Stimulated activated CD8-positive, alpha-beta memory T cell treated with anti-CD3 and anti-CD28 coated beads, Interleukin-15, amount 100 ng/mL, for 1 hour (primary cell): ENCODE measurements at places on chromosomes 6 and 20.

- no peak for DNase-seq
Observed at GRCh38 chr6:2900221-2900807, 2.8 kb downstream of the SERPINB9 start.

DNA sequence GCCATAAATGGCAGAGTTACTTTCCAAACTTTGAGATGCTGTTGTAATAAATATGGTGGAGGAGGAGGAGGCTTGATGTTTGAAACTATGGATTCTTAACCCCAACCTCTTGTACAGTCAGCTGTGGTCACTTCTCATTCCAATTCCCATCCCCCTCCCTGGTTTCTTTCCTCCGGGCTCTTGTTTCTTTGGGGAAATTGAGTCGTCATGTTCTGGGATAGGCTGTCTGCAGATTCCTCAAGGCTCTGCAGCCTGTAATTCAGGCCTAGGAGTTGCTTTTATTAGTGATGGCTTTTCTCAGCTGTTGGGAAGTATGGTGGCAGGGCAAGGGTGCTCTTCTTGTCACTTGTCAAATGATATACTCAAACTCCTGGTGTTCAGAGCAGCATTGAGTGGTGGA lies 2.6 kb downstream of the PTK7 start:
- DNase-seq = no peak

GRCh38 chr20:21516180-21516567 lies 2.3 kb upstream of the NKX2-2 start:
- no peak for DNase-seq

DNA sequence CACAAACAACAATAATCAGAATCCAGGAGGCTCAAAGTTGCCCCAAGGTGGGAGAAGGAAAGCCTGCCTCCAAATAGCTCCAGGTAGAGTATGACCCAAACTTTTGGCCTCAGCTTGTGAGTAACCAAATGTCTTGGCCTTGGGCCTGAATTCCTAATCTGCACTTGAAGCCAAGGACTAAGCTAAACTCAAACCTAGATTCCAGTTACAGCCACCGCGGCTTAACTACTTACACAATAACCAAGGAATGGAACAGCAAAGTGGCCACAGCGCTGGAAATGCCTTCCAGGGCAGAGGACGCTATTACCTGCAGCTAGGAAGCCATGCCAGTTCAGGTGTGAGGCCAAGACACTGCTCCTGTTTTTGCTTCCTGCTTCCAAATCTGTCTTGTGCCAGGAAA lies 4.6 kb downstream of the NINL start:
- no peak for DNase-seq

GRCh38 chr6:137467211-137467610 lies 27.0 kb downstream of the OLIG3 start:
- DNase-seq = no peak

DNA sequence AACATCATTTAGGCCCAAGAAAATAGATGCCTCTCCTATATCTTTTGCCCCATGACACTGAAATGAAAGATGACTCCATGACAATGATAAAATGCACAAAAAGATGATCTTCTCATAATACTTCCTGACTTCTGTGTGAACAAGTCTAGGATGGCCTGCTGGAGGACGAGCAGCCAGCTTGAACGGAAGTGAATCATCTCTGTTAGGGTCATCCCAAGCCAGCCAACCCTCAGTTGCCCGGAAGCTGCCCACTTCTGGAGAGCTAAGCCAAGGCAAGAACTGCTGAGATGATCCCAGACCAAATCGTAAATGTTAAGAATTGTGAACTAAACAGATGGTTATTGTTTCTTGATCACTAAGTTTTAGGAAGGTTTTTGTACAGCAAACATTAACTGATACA lies 249.7 kb upstream of the HS3ST5 start:
- no peak for DNase-seq

- DNase-seq = no peak
Observed at GRCh38 chr20:51434580-51435247, 107.8 kb downstream of the NFATC2 start.

DNA sequence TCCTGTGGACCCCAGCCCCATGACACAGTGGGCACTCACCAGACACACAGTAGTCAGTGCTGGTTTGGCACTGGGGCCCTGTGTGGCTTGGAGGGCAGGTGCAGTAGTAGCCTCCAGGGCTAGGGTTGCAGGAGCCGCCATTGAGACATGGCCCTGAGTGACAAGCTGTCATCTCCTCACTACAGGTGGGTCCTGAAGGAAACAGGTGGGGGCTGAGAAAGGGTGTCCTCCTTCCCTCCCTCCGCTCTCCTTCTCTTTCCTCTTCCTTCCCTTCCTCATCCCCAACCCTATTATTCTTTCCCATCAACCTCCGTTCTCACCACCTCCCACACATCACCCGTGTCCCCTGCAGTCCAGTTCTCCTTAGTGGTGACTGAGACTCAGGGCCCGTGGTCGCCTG lies 10.2 kb downstream of the NOTCH4 start:
- DNase-seq = no peak

GRCh38 chr6:22448291-22448711 lies 121.1 kb upstream of the HDGFL1 start:
- DNase-seq = no peak

- no peak for DNase-seq
Observed at GRCh38 chr6:73362869-73363536, 545 bp downstream of the KHDC3L start.

GRCh38 chr6:54285595-54285994 lies 22.6 kb upstream of the TINAG start:
- DNase-seq = no peak

DNA sequence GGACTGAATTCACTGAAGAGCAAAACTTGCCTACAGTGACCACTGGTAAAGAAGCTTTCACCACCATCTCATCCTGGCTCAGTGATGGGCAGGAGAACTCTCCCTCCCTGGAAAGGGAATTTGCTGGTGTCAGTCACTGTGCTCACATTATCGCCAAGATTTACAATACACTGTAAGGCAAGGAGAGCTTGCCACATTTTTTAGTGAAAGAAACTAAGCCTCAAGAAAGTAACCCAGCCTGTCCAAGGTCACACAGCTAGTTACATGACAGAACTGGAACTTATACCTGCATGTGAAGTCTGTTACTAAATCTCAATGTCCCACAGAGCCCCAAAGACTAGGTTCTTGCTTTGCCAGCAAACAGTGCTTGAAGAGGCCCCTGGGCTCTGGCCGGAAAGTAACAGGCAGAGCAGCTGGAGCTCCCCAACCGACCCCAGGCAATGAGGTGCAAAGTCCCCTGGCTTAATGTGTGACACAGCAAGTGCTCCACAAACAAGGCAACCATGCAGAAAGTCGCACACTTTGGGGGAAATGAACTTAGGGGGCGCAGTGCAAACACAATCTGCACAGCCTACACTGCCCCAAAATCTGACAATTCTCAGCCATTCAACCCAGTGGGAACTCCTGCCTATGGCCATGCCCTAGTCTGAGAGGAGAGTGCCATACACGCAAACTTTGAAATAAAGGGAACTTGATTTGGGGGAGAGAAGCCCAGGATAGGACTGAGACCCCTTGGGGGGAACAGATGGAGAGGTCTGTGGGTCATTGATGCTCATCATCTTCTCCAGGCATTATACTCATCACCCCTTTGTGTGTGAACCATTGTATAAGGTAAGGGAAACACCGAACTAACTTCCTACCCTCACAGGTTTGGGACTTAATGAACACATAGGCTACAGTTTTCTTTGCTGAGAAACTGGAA lies 1.9 kb downstream of the BCL2L1 start:
- no peak for DNase-seq

GRCh38 chr6:127515234-127515793 lies 3.8 kb downstream of the MTCL3 start:
- no peak for DNase-seq

DNA sequence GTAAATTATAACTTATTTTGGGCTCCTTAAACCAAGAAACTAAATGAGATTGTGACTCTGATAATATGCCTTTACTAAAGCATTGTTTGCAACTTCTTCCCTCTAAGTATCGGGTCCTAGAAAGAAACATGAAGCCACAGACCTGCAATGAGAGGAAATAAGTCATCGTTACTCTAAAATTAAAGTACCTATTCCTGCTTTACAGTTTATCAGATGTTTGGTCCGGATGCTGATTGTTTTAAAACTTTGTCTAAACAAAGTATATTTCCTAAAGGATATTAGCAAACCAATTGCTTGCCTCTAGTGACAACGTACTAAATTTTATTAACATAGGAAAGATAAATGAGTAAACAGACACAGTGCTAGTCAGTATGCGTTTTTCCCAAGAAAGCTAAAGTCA lies 216.8 kb downstream of the GJA1 start:
- no peak for DNase-seq

DNA sequence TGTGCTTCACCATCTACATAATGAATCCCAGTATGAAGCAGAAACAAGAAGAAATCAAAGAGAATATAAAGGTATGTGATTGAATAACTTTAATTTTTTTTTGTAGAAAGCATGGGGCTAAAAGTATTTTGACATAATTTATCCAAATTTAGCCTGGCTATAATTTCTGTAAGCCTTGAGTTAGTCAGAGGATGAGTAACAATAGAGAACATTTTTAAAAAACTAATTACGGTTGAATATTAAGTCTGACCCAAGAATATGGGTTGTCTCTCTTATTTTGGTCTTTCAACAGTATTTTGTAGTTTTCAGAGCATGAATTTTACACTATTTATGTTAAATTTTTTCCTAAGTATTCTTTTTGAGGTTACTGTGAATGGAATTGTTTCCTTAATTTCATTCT lies 2.5 kb downstream of the GMNN start:
- DNase-seq = no peak

- DNase-seq = no peak
Observed at GRCh38 chr6:16633465-16633864, 127.8 kb downstream of the ATXN1 start.

- DNase-seq = no peak
Observed at GRCh38 chr6:24902782-24903181, 33.0 kb downstream of the RIPOR2 start.

DNA sequence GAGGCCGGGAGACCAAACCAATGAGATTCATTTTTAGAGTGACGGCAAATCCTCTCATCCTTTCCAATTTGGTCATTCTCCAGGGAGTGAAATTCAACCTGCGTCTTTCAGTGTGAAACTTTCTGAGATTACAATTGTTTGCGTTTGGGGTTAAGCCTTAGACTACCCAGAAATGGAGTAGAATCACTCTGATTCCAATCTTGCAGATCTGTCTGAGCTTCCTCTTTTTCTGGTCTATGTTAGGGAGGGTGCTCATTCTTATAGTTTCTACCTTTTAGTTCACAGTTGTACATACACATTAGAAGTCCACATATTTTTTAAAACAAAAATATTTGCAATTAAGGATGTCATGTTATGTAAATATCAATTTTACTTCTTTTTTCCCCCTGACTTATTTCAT lies 183.0 kb upstream of the PHACTR1 start:
- DNase-seq = no peak

DNA sequence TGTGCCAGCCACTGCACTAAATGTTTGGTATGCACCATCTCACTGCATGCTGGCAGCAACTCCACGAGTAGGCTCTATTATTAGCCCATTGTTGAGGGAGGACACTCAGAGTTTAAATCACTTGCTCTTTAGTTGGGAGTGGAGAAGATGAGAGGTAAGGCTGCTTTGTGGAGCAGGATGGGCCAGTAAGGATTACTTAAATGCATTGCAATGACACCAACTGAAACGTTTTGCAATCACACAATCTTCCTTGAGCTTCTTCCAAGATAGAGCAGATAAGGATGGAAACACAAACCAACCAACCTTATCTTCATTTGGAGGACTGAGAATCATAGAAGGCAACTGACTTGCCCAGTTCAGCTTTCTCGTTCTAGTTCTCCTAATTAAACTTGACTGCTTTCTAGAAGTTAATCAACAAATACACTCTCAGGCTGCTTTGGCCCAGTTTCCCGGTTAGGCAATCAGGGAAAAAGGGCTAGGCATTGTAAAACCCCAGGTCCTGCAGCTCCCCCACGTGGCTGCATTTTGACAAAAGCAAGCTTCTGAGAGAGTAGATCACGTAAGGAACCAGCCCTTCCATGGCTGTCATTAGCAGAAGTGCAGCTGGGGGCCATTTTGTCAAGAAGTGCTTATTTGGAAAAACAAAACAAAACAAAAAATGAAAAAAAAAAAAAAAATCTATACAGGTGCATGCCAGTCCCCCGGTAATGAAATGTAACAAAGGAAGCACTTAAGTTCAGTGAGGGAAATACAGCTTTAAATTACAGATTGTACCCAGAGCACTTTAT lies 130.6 kb downstream of the BCAS1 start:
- DNase-seq = peak; percentile 40

- DNase-seq = no peak
Observed at GRCh38 chr20:39108746-39109145, 146.6 kb downstream of the DHX35 start.

DNA sequence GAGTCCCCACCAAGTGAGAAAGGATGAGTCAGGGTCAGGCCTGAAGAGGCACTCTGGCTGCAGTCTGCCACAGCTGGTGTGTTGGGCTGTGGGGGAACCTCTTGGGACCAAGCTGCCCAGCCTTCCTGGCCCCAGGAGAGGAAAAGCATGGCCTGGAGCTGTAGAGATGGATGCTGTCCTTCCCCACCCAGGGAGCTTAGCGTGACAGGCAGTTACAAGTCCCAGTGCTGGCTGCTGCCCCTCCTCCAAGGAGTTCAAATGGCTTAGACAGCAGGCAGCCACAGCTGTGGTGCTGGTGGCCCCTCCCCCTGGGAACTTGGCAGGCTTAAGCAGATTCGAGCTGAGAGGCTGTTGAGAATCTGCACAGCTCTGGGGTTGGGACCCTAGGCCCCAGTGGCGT lies 253.2 kb downstream of the PLCB1 start:
- DNase-seq = no peak

DNA sequence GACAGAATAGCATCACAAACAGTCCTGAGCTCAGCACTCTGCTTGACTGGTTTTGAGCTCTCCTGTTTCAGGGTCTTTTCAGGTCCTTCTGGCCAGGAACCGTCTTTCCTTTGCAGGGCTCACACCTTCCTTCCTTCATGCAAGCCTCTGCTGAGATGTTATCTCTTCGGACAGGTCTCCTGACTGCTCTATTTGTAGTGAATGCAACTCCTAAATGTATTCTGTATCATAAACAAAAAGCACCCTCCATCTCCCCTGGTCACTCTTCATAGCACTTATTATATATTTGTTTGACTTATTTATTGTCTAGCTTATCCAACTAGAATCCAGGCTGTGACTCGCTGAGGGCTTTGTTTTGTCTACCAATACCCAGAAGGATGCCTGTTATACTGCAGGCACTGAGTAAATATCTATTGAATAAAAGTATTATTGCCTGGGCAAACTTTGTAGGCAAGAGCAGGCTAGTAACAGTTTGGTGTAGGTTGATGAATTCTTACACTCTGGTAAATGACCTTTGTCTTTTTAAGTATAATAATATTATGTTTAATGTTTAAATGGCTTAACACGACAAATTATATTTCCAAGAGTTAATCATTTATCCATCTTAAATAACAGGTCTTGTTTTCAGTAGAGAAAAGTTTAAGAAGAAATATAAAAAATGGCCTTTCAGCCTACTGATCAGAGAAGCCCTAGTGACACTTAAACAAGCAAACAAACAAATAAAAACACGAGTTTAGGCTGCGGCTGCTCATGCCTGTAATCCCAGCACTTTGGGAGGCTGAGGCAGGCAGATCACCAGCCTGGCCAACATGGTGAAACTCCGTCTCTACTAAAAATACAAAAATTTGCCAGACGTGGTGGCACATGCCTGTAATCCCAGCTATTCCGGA lies 199.7 kb downstream of the BCAS1 start:
- DNase-seq = no peak
